ENCODE measurements at places on chromosomes 16 and 17.

- DNase-seq, result no peak
Measured at GRCh38 chr17:32315171-32315570, 26.8 kb downstream of the C17orf75 start.

DNA sequence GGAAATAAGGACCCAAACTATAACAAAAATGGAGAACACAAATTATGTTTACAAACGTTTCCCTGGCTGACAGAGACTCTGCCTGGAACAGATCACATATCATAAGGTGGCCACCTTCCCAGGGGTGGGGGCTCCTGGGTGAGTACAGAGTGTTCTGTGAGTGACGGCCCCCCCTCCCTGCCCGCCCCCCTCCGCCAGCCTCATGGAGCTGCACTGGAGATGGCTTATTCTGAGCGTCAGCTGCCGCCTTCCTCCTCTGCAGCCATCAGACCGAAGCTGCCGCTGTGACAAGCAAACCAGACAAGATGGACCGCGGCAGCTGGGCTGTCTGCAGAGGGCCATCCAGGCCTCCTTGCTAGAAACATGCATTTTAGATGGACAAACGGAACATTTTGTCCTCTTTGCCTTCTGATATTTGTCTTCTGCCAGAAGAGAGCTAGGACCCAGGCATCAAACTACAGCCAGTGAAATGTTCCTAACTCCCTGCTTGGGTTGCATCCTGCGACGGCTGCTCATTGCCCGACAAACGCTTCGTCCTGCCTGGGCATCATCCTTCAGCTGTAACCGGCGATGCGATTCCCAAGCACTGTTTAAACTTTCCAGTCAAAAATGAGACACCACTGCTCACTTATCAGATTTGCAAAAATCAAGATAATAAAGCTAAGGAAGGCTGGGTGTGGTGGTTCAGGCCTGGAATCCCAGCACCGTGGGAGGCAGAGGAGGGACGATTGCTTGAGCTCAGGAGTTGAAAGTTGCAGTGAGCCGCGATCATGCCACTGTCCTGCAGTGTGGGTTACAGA is 15.3 kb upstream of the RPTOR start:
- DNase-seq, result no peak

- DNase-seq, result no peak
Measured at GRCh38 chr16:19527161-19527560, 3.4 kb downstream of the CCP110 start.

- DNase-seq, result no peak
Measured at GRCh38 chr17:8563024-8563776, 67.3 kb downstream of the MYH10 start.

- no peak for DNase-seq
Measured at GRCh38 chr16:64919929-64920607, 201.8 kb downstream of the CDH11 start.

- no peak for DNase-seq
Measured at GRCh38 chr16:20781697-20782096, 17.9 kb downstream of the ACSM3 start.
